ENCODE measurements at places on chromosomes 1 and 21.

DNA sequence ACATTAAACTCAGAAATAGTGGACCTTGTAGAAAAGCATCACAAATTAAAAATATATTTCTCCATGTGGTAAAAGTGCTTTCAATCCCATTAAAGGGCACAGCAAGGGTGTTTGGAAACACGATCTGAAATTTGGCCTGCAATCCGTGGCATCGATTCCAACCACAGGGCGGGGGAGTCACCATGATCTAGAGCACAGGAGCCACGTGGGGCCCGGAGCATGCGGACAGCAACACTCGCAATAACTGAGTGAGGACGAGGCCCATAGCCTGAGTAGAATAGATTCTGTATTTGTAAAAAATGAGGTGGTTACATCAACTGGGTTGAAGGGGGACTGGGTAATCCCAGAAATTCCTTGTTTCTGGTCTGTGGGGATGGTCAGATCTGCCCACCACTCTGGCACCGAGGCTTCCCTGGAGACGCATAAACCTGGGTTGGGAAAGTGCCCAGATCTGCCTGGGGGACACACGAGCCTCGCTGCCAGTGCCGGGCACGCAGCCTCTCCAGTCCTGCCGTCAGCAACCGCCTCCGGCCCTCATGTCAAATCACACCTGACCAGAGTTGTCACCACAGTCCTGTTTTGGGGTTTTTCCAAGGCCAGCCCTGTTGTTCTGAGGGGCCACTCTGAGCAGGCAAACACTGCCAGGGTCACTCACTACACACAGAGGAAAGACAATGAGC is 104.3 kb downstream of the PGBD5 start:
- no peak for DNase-seq

DNA sequence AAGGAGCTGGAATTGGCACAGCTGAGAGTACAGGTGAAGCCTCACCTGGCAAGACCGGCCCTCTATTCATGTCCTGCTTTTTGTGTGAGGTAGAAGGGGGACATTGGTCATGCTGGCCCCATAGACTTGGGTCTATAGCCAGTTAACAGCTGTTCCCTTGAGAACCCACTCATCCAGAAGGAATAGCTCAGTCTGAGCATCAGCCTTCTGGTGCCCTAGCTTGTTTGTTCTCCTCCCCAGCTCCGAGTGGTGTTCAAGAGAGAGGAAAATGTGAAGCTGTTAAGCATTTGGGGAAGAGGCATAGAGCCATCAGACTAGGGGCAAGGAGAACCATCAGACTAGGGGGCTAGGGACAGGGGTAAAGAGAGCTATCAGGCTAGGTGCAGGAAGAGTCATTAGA is 290.9 kb downstream of the SIPA1L2 start:
- no peak for DNase-seq

DNA sequence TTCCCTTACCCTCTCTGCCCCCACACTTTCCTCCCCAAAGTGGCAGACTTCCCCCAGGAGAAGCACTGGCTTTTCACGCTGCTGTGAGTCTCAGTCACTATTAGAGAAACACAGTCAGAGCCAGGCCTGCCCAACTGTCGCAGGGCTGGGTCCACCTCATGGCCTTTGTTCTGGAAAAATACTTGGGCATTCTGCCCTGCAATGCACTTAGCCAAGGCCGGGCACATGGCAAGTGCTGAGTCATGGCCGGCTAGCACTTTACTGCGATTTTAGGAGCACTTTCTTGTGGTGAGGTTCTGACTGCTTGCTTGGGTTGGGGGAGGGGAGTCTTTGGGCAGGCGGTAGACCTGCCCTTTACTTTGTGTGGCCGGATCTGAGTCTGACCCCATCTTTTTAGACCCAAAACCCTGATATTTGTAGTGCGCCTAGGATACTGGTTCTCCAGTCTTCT is 7.7 kb downstream of the EPHX1 start:
- no peak for DNase-seq

GRCh38 chr1:23768733-23769132 is 9.5 kb upstream of the PITHD1 start:
- DNase-seq, result no peak

- no peak for DNase-seq
Measured at GRCh38 chr1:198007687-198008607, 90.8 kb downstream of the LHX9 start.

DNA sequence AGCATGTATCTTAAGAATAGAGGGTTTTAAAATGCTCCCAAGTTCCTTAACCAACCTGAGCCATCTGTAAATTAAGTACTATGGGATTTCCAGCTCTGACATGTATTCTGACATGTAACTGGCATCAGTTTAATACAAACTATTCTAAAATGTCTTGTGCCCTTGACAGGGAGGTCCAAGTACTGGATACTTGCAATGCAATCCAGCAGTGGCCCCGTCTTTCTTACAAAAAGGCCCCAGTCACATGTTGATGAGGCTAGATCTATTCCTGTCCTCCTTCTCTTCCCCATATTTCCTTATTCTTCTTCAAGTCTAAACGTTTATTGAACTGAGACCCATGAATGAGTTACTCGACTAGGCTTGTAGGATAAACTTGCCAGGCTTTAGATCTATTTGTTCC is 46.4 kb downstream of the MRPL39 start:
- DNase-seq, result no peak

GRCh38 chr21:18759267-18759666 is 355.7 kb upstream of the TMPRSS15 start:
- no peak for DNase-seq

- DNase-seq, result no peak
Measured at GRCh38 chr1:26059906-26060305, 7.5 kb downstream of the TRIM63 start.

DNA sequence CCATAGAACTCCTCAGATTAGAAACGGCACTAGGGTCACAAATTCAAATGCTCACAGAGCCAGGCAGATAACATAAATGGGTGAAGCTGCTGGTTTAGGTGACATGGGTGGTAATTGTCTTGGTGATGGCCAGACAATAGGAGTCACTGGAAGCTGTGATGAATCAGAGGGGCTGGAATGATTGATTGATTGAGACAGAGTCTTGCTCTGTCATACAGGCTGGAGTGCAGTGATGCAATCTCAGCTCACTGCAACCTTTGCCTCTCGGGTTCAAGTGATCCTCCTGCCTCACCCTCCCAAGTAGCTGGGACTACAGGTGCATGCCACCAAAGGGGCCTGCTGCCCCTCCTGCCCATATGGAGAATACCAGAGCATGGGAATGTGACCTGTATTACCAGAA is 63.0 kb downstream of the HIVEP3 start:
- DNase-seq, result no peak

- peak; percentile 88 for DNase-seq
Measured at GRCh38 chr1:205528887-205529825, 24.7 kb downstream of the CDK18 start.

- DNase-seq, result no peak
Measured at GRCh38 chr1:161483361-161483760, 21.9 kb upstream of the FCGR2A start.

GRCh38 chr1:173175514-173176145 is 31.5 kb downstream of the TNFSF4 start:
- DNase-seq, result no peak

DNA sequence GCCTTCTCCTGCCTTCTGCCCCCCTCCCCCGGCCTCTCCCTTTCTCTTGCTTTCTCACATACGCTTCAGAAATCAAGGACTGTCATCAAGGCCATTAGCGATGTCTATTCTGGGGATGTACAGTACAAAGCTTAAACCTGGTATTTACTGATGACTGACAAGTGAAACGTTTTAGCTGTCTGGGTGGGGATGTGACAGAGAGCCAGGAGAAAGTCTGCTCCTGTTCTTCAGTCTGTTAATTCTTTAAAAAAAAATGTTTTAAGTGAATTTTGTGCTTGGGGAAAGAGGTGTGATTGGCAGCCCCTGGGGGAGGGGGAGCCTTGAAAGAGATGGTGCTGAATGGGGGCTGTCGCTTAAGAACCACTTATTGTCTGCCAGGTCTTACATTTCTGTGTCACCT is 283.0 kb upstream of the PLXNA2 start:
- DNase-seq, result no peak

- no peak for DNase-seq
Measured at GRCh38 chr21:34979383-34979782, 69.7 kb downstream of the RUNX1 start.

GRCh38 chr1:24111996-24112779 is at the start of gene MYOM3:
TSS of gene MYOM3 (minus strand) at chr1:24112135. CDS start at chr1:24108636, 3,499 bp downstream.
- DNase-seq, result peak; percentile 49

GRCh38 chr1:230211436-230212145 is 144.6 kb downstream of the GALNT2 start:
- no peak for DNase-seq

GRCh38 chr1:81989524-81989923 is 188.8 kb downstream of the ADGRL2 start:
- DNase-seq, result no peak

GRCh38 chr1:6593810-6594209 is 8.9 kb downstream of the KLHL21 start:
- no peak for DNase-seq

DNA sequence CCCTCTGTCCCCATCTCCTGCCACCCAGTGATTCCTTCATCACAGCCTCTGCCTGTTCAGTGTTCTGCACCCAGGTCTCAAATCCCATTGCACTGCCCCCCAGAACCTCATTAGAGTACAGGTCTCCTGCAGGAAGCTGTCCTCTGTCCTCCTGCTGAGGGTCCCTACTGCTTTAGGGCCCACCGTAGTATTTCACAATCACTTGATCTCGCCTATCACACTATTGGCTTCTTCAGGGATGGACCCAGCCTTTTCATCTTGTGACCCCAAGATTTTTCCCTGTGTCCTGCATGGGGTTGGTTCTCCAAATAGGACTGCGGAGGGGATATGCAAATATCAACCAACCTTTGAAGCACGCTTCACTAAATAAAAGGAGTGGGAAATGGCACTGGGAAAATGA is 331.1 kb upstream of the AJAP1 start:
- DNase-seq, result no peak

GRCh38 chr1:150383631-150384324 is 19.8 kb downstream of the RPRD2 start:
- DNase-seq, result no peak

GRCh38 chr1:48005253-48006117 is 8.3 kb upstream of the TRABD2B start:
- no peak for DNase-seq

DNA sequence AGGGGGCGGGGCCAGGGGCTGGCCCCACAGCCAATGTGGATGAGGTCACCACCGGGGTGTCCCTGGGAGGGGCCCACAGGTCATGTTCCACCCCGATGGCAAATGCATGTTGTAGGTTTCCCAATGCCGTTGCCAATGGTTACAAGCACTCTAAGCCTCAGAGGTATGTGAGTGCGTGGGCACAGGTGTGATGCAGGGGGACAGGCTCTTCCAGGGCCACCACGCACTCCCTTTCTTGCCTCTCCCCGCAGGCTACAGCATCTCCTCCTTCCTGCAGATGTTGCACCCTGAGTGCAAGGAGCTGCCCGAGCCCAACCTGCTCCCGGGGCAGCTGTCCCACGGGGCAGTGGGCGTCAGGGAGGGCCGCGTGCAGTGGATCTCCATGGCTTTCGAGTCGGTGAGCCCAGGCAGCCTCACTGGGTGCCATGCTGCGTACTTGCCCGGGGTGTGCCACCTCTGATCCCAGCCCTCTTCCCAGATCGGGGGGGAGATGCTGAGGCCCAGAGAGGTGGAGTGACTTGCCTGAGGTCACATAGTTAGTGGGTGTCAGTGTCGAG is 52.4 kb downstream of the DISP3 start:
- DNase-seq, result no peak

DNA sequence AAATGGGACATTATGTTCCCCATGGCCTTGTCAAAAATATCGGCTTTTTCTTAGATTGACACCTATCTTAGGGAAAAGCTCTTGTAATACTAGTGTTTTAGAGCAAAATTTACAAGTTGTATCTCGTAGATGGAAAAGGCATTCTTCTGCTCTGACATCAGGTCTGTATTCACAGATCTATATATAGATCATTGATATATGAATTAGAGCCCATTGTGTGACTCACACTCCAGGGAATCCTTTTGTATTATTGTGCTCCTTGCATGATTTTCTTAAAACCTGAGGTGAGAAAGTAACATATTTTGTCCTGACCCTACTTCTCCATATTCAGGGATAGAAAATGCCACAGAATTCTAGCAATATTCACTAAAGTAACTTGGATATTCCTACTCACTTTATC is 1160.8 kb upstream of the B3GALT2 start:
- DNase-seq, result no peak

DNA sequence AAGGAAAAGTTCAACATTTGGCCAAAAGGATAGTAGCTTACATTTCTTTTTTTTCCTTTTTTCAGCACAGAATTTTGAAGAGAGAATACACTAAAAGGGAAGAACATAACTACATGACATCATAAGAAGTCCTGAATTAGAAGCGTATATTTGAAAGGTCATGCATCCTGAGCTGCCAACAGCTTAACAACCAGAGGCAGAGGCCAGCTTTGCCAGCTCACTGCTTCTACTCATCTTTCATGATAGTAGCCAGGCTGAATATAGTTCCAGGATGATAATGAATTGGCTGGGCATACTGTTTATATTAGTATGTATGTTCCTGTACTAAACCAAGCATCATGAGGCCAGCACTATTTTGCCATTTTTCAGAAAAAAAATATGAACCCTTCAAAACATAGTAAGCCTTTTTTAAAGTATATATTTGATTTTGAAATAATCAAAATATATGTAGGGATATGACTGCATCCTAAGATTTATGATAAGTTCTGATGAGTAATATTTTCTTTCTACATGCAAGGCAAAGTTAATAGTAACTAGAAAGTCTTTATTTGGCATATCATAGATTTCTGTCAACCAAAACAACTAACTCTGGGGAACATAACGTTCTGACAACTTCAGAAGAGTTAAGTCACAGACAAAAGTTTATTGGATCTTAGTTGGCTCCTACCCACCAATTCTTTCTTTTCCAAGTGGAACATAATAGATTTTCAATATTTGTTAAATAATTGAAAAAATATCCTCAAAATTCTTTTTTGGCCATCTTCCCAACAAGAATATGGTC is 123.2 kb downstream of the DPYD start:
- no peak for DNase-seq

DNA sequence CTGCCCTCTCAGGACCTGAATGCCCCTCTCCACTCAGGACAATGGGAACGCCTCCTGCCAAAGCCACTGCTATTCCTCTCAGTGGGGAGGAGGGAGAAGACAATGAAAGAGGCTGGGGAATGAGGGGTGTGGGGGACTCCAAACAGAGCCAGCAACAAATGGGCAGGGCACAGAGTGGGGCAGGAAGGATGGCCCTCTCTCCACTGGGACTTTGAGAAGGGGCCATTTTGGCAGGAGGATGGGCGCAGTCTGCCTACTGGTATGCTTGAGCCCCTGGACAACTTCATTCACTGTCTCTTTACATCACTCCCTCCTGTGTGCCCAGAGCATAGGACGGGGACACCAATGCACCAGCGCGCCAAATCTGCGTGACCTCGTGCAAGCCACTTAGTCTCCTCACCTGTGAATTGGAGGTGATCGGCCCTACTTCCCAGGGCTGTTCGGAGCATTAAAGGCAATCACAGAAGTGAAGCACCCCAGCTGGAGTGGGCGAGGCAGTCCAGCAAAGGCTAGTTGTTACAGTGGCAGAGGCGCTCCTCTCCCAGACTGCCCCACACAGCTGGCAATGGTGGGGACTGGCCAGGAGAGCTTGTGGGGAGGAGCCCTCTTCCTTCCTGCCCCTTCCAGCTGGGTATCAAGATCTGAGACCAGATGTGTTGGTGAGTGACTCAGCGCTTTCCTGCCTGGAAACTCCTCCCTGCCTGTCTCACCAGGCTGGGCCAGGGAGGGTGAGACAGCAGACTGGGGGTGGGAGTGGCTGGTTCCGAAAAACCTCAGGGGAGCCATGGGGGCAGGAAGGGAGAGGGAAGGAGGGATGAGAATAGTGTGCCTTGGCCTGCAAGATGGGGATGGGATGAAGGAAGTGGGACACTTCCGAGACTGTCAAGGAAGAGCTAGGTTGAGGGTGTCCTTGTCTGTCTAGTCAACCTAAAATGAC is 22.4 kb upstream of the SYNC start:
- no peak for DNase-seq

Measured in stimulated activated CD4-positive, alpha-beta T cell treated with anti-CD3 and anti-CD28 coated beads, Interleukin-2, amount 100 ng/mL, for 48 hours (primary cell).